ENCODE measurements at places on chromosomes 12 and 14.

GRCh38 chr14:99267837-99268781 is 3.9 kb downstream of the BCL11B start:
- DNase-seq: no peak

DNA sequence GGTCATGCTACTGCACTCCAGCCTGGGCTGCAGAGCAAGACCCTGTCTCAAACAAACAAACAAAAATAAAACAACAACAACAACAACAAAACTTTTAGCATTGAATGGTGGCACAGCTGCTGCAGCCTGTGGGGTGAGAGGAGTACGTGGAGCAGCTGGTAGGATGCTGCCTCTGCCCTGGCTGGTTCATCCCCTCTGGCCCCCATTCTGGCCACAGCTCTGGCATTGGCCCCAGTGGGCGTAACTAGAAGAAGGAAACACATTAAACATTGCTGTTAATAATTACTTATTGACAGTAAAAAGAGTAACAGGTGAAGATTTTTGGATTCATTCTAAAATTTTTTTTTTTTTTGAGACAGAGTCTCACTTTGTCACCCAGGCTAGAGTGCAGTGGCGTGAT is 28.8 kb upstream of the C2CD5 start:
- DNase-seq: no peak

- no peak for DNase-seq
These were observed 167.2 kb upstream of the BMP4 start for GRCh38 chr14:54123841-54124240.

GRCh38 chr14:77574446-77575115 is 41.9 kb downstream of the SPTLC2 start:
- no peak for DNase-seq

- peak; percentile 90 for DNase-seq
These were observed at the start of gene BICDL1 for GRCh38 chr12:119988472-119989360. Gene BICDL1 (plus strand): TSS chr12:119989236. CDS start chr12:119989869, 633 bp downstream.

DNA sequence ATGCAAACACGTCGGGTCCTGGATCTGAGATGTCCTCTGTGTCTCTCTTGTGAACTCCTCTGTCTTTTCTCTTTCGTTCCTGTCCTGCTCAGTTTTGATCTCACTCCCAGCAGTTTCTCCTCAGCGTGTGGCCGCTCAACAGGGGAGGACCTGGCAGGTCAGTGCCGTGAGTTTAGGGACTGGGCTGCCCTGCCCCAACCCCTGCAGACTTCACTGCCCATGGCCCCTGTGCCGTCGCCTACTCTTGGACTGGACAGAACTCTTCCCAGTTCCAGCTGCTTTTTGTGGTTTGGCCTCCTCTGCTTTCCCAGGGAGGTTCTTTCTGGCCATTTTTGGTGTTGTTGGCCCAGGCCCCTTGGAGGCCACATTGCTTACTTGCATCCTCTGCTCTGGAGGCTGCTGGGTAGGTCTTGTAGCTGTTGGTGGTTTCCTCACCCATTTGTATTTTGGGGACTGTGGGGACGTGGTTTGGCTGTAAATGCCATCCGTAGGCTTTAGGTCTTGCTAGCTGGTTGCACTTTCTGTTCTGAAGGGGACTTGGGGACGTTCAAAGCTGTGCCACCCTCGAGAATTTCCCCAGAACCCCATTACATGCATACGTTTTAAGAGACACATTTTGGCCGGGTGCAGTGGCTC is 20.0 kb upstream of the DNAH10 start:
- no peak for DNase-seq

GRCh38 chr14:87628129-87628528 is 364.9 kb downstream of the GALC start:
- no peak for DNase-seq

DNA sequence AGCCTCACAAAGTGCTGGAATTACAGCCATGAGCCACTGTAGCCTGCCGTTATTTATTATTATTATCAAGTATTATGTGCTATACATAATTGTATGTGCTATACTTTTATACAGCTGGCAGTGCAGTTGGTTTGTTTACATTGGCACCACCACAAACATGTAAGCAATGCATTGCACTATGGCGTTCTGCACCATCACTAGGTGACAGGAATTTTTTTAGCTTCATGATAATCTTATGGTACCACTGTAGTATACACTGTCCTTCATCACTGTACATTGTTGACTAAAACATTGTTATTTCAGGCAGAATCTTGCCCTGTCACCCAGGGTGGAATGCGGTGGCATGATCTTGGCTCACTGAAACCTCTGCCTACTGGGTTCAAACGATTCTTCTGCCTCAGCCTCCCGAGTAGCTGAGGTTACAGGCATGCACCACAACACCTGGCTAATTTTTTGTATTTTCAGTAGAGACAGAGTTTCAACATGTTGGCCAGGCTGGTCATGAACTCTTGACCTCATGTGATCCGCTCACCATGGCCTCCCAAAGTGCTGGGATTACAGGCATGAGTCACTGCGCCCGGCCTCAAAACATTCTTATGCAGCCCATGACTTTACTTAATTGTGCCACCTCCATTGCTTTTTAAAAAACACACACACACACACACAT is 17.1 kb downstream of the MRPL42 start:
- DNase-seq: no peak

GRCh38 chr14:87065366-87065765 is 927.6 kb downstream of the GALC start:
- DNase-seq: no peak

GRCh38 chr14:49820176-49820575 is 32.4 kb downstream of the NEMF start:
- DNase-seq: no peak

DNA sequence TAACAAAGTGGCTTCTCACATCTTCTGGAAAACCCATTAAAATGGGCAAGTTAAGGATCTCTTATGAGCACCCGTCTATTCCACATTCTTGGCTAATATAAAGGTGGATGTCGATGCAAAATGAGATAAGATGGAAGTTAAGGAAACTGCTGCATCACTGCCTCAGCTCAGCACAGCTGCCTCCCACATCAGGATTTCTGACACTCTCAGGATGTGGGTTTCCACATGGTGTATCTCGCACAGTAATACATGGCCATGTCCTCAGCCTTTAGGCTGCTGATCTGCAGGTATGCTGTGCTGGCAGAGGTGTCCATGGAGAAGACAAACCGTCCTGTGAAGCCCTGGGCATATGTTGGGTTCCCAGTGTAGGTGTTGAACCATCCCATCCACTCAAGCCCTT is 1348.0 kb downstream of the TMEM121 start:
- DNase-seq: no peak

- DNase-seq: no peak
These were observed 37.4 kb downstream of the GNPTAB start for GRCh38 chr12:101793401-101793800.

GRCh38 chr12:74801625-74802024 is 264.0 kb downstream of the ATXN7L3B start:
- DNase-seq: no peak

GRCh38 chr14:61636779-61637178 is 58.5 kb upstream of the HIF1A start:
- no peak for DNase-seq

DNA sequence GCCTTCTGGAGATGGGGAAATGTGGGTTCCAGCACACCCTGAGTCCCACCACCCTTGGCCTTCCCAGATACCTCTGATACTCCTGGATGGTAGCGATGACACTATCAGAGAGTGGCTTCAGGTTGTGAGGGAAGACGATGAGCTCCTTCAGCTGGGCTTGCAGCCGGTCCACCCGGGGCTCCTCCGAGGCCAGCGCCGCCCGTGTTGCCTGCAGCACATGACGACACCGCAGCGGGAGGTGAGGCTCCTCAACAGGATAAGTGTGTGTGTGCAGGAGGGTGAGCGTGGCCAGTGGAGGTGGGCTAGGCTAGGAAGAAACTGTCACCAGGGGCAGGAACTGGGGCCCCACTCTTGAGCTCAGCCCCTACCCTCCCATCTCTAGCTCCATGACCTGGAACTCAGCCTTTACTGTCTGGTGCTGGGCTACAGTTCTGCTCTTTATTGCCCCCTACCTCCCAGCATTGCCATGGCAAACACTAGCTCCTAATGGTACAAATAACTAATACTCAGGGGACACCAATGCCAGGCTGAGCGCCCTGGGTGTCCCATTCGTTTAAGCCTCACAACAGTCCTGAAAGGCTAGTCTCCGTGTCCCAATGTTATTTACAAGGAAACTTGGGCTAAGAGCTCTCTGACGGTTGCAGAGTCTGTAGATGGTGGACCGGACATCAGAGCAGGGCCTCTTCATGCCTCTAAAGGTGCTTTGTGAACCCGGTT is 64.1 kb downstream of the SYNE3 start:
- no peak for DNase-seq

DNA sequence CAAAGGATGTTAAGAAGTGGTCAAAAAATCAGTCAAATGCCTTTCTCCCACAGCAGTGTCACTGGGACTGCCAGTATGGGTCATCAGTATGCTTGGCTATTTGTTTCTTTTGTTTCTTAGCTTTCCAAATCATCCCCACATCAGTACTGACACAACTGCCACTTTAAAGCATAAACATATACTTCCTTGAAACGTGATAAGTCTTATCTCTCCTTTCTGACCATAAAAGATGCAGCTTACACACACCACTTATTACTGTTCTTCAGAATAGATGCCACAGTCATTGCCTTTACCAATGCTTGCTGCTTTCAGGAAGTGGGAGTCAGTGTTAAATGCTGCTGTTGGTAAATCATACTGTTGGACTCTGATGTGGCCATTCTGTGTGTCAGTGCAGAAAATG is 18.6 kb upstream of the GARIN2 start:
- DNase-seq: no peak

Data from stimulated activated CD8-positive, alpha-beta memory T cell treated with anti-CD3 and anti-CD28 coated beads, Interleukin-7, amount 100 ng/mL, for 1 hour (primary cell).